ENCODE measurements at places on chromosomes 5 and 9. TPM values are rescaled to one million over a fixed set of nuclear protein-coding genes. Genes with fewer than 3 reads are reported as not detected.

- H3K27me3 ChIP-seq: no peaks in the 10 kb centered on the region
- H3K27ac ChIP-seq: no peak overlapping the region
- no peak overlapping the region for H3K4me3 ChIP-seq
- H3K36me3 ChIP-seq: no peaks in the 10 kb centered on the region
These were observed 79.2 kb downstream of the DPYSL3 start for GRCh38 chr5:147430628-147431027.

DNA sequence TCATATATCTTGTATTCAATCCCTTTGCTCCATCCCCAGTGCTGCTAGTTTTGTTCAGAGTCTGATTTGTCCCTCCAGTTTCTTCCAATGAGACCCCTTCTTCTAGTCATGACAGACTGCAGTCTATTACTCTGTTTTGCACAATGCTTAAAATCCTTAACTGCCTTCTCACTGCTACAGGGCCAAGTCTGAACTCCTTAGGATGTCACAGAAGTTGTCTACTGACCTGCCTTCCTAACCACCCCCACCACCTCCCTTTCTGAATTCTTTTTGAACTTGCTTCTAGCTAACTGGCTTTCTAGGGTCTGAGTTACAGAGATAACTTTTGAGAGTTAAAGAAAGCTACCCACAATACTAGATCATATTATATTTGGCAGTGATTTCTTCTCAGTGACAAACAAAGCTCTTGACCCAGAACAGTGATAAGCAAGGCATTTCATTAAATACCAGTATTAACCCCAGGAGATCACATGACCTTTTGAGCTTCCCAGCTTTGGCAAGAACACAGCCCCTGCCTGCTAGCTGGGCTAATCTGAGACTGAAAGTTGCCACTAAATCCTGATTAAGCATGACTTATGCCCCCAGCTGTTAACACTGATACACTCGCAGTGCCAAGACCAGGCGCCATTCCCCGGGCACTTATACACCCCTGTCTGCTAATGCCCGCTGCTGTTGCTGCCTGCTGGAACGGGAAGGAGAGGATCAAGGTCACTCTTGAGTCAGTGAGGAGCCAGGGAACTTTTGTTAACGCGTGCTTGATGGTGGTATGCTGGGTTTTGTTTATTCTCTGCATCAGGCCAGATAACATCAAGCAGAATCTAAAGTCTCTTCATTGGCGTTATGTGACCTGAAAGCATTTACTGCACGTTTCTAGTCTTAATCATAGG lies 36.4 kb upstream of the ADAMTSL1 start:
- no peaks in the 10 kb centered on the region for H3K36me3 ChIP-seq
- peak overlapping the region; percentile 48 for H3K4me3 ChIP-seq
- peak; percentile 71 for DNase-seq
- peak overlapping the region; percentile 46 for H3K27ac ChIP-seq
- H3K27me3 ChIP-seq: no peaks in the 10 kb centered on the region

- no peak for DNase-seq
- no peaks in the 10 kb centered on the region for H3K27me3 ChIP-seq
- H3K36me3 ChIP-seq: no peaks in the 10 kb centered on the region
- H3K4me3 ChIP-seq: no peak overlapping the region
- no peak overlapping the region for H3K27ac ChIP-seq
- H3K4me1 ChIP-seq: no peaks in the 10 kb centered on the region
These were observed 203.1 kb downstream of the FSTL4 start for GRCh38 chr5:133409210-133409674.

RIGI gene
- total RNA-seq: 3.1 TPM

SLCO4C1 gene
- 0.22 TPM for total RNA-seq
